ENCODE measurements at places on chromosomes 16 and 17.

- no peak for DNase-seq
Measured at GRCh38 chr16:19688396-19689024, 29.5 kb downstream of the KNOP1 start.

DNA sequence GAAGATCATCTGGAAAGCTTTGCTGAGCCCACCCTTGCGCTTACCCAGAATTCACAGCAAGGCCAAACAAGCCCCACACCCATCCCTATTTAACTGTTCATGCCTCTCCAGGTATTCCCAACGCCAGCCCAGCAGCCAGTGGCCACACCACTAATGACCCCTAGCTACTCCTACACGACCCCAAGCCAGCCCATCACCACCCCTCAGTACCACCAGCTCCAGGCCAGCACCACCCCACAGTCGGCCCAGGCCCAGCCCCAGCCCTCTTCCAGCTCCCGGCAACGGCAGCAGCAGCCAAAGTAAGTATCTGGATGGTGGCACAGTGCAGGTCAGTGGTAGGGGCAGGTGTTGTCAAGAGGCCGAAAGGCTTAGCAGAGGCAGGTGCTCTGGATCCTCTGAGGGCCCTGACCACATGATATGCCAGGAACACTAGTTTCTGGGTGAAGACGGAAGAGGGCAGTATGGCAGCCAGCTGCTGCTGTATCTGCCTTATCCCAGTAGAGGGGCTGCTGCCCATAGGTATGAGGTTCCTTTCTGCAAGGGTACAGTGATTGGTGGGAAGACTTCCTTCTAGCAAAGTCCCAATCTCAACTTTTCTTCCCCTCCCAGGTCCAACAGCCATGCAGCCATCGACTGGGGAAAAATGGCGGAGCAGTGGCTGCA lies 10.7 kb downstream of the PROCA1 start:
- no peak for DNase-seq

DNA sequence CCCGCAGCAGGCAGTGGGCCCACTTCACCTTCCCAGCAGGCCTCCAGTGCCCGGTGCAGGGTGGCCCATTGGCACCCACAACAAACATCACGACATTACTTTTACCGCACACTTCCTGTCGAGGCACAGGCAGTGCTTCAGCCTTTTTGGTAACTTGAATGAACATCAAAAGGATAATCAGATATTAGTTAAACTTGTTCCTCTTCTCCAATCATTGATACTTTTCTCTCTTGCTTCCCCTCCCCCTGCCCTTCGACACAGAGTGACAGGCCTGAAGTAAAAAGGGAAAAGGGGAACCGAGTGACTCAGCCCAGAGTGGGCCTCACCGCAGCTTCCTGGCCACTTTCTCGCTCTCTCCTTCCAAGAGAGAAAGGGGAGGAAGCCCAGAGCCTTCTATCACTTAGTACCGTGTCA lies 507.0 kb downstream of the MAF start:
- no peak for DNase-seq

DNA sequence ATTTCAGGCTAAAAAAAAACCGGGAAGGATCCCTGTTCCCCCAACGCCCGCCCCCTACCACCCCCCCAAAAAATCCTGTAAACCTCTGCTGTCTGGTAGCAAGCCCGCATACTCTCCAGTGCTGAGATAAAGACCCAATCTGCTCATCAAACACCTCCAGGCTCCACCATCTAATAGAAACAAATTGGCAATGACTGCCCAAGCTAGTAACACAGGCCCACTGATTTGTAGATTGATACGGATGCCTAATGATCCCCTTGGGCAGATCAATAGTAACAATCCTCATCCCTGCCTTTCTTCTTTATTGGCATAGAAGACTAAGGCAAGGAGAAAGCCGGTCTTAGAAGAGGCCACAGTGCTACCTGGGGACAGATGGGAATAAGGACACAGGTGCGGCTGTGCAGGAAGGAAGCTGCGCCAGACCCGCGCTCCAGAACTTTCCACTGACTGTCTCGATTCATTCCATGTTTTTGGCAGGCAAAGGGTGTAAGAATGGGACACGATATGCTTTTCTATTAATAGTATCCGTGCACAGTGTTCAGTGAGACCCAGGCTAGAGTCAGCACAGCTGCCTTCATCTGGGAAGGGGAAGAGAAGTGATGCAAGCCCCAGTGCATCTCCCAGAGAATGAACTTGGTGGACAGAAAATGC lies 407.6 kb upstream of the PSMD7 start:
- DNase-seq, result no peak

- DNase-seq, result no peak
Measured at GRCh38 chr17:55487695-55488432, 23.4 kb downstream of the SMIM36 start.

GRCh38 chr17:22703204-22703603 lies 1010.9 kb downstream of the KCNJ18 start:
- DNase-seq, result no peak

DNA sequence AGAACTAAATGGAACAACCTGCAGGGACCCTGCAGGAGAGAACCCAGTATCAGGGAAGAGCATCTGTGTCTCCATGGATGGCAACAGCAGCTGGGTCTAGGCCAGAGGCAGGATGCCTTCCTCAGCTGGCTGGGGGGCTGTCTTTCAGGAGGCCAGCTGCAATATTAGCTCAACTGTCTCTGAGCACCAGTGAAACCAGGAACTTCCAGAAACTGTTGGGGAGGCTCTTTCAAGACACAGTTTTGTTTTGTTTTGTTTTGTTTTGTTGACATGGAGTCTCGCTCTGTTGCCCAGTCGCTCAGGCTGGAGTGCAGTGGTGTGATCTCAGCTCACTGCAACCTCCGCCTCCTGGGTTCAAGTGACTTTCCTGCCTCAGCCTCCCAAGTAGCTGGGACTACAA lies 7.6 kb downstream of the GPR142 start:
- DNase-seq, result no peak

GRCh38 chr16:19717314-19717713 lies 713 bp downstream of the KNOP1 start:
- DNase-seq, result no peak

All from fibroblast of skin of back (primary cell).